ENCODE measurements at places on chromosomes 2 and 18.

- DNase-seq = peak; percentile 17
These were observed 18.7 kb upstream of the DUSP2 start for GRCh38 chr2:96163768-96164429.

GRCh38 chr2:61887717-61888266 lies 664 bp downstream of the CCT4 start:
- peak; percentile 39 for DNase-seq

- no peak for DNase-seq
These were observed 51.1 kb downstream of the COLEC12 start for GRCh38 chr18:449374-449773.

DNA sequence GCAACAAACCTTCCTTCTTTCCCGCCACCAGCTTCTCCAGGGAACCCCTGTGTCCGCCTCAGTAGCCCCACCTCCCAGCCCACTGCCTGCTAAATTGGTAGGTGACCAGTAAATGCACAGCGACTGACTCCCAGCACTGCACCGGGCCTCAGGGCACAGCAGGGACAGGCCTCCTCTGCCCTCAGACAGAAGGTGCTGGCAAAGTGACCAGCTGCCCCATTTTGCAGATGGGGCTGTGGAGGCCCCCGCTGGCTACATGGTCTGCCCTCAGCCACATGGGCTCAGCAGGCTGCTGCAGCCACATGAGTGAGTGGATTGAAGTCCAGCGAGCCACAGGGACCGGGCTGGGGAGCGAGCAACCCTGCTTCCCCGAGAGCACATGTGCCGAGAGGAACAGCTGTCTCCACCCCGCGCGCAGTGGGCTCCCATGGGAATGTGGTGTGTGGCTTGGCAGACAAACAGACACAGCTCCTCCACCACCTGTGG lies 7.8 kb upstream of the NPPC start:
- no peak for DNase-seq

DNA sequence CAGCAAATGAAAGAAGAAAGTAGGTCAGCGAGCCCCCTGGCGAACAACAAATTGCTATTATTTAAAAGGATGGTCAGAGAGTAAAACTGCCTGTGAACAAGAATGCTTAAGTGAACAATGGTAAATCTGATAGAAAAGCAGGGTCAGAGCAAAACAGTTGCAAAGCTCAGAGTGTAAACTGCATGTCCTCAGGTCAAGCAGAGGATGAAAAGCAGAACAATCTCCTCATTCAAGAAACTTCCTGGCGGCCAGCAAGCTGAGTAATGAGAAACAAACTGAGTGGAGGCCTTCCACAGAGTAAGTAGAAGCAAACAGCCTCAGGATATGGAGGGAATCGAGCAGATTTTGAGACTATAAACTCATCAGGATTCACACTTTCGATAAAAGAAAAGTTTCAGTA lies 117.9 kb downstream of the PPP1R1C start:
- DNase-seq = no peak

DNA sequence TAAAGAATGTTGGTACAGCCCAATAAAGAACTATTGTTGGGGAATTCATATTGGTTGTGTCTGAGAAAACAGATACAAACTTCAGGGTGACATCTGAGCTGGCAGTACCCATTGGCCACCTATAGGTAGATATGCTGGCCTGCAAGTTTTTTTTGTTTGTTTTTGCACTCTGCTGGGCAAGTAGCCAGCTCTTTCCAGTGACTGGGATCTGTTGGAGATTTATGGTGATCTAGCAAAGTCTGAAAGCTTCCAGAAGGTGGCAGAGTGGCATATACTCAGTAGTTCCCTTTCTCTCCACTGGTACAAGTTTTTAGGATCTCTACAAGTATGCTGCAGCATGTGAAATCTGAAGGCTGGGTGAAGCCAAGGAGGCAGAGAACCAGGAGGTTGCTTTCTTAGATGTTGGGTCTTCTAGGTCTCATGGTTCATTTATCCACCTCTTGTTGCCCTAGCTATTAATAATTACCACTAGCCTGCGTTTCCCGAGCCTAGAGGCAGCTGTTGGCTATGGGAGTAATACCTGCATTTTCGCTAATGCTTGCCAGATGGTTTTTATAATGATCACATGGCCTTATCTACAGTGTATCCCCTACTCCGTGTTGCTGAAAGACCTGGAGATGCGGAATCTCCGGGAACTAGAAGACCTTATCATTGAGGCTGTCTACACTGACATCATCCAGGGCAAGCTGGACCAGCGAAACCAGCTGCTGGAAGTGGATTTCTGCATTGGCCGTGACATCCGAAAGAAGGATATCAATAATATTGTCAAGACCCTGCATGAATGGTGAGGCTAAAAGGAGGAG lies 9.5 kb downstream of the COPS7B start:
- peak; percentile 67 for DNase-seq

- no peak for DNase-seq
These were observed 17.7 kb downstream of the CXCR1 start for GRCh38 chr2:218149098-218149497.

- DNase-seq = no peak
These were observed 78.5 kb downstream of the PPP1R1C start for GRCh38 chr2:182064019-182064778.

DNA sequence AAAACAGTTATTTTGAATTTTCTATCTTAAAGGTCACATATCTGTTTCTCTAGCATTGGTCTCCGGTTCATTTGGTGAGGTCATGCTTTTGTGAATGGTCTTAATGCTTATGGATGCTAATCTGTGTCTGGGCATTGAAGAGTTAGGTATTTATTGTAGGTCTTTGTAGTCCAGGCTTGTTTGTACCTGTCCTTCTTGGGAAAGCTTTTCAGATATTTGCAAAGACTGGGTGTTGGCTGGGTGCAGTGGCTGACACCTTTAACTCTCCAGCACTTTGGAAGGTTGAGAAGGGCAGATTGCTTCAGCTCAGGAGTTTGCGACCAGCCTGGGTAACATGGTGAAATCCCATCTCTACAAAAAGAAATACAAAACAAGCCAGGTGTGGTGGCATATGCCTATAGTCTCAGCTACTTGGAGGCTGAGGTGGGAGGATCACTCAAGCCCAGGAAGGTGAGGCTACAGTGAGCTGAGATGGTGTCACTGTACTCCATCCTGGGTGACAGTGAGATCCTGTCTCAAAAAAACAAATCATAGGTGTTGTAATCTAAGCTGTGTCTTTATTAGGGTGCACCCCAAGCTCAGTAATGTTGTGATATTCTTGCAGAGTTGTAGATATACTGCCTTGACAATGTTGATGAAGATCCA lies 82.3 kb downstream of the FAM117B start:
- DNase-seq = no peak

DNA sequence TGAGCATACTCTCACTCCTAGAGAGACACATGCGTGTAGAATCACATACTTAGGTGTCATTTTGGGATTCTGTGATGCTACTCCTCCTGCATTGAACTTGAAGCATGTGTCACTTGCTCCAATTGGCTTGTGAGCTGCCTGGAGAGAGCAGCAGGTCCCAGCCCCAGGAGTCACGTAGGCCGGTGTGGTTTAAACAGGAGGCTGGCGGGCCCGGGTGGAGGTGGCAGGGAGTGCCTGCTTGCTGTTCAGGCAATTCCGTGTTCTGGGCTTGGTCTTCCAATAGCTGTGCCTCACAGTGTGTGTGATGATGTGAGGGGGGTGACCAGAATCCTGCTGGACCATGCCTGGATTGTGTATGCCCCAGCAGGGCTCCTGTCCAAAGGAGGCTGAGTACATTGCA lies 51.0 kb downstream of the ZNF236 start:
- no peak for DNase-seq

DNA sequence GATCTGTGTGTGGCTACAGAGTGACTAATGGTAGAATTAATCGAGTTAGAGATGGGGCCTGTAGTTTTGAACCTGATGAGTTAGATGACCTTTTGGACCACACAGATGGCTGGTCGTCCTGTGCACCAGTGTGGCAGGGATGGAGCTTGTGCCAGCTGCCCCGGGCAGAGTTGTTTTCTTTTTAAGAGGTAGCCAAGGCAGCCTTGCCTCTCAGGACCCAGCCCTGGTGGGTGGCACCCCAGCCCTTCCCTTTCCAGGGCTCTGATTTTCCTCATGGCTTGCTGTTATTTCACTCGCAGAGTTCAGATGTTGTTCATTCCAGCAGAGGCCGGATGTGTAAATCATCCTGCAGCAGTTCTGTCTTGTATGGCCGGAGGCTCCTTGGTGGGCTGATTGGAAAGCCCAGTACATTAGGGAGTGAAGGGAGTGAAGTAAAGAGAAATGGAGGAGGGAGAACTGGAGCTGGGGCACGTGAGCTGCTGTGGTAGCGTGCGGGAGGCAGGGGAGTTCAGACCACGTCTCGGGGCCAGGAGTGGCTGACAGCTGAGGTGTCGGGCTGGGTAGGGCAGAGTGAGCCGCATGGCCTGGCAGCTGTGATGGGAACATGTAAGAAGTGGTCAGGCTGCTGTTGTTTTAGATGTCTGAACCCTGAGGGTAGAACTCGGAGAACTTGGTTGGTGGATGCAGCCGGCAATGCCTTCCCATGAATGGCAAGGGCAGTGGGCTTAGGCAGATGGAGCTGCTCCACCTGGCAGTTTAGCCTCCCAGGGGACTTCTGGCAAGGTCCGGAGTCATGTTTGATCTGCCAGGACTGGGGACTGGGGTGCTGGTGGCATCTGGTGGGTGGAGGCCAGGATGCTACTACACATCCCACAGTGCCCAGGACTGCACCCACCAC lies 28.8 kb downstream of the ASAP2 start:
- DNase-seq = peak; percentile 49

GRCh38 chr2:119266091-119266589 lies 42.5 kb downstream of the STEAP3 start:
- DNase-seq = no peak

DNA sequence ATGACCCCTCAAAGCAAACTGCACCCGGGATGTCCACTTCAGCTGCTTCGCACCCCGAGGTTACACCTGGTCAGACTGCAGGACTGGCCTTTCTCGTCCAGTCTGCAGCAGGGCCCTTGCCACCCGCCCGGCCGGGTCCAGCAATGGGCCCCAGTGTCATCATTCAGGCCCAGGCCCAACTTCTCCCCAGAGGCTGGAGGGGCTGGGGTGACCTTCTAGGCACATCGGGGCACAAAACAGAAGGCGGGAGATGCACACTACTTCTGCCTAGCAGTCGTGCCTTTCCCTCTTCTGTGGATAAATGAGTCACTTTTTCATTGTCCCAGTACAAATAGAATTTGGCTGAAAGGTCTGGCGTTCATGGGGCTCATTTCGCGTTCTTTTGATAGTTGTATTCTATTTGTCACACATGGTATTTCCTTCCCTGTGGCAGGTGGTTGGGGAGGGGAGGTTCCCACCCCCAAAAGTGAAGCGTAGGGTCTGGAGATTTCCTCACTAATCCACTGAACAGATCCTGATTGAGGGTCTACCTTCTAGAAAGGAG lies 56.9 kb upstream of the ID2 start:
- DNase-seq = no peak

DNA sequence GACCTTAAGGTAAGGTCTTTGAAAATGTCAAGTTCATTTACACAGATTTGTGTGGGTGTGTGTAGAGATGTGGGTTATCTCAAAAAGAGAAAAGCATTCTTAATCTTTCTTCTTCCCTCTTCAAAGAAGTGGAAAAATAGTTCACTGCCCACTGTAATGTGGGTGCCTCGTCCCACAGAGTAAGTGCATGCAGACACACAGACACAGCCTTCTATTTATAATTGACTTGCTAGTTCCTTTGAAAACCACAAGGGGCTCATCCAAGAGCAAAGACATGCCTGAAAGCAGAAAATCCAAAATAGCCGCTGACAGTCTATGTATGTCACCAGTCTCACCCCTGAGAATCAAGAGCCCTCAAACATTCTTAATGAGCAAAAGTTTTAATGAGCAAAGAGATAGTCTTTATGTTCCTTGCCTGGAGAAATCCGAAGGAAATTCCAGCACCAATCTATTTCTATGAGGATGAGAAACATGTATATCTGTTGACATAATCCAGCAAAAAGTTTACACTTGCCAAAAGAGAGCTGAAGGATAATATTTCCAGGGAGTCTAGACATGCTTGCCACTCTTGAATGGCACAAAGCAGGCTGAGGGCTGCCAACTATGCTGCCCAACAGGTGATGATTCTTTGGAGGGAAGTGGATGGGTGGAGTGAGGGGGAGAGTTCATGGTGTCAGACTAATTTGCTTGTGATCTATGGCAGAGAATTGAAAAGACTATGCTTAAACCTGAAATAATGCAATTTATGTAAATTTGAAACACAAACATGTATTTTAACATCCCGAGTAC lies 93.9 kb downstream of the ACVR1 start:
- peak; percentile 26 for DNase-seq

DNA sequence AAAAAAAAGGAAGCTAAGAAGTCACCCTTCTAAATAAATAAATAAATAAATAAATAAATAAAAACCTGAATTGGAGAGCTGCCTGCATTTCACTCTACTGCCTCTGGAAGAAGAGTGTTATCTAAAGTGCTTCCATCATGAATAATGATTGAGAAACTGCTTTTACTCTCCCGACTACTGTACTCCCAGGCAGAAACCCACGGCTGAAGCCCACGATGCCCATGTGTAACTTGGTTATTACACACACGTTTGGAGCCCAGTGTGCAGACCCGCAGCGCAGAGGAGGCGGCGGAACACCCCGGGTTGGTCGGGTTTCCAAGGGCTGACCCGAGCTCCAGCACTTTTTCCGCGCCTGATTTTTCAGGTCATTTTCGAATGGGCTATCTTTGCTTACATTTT lies 697 bp upstream of the SPATS2L start:
- DNase-seq = peak; percentile 53

DNA sequence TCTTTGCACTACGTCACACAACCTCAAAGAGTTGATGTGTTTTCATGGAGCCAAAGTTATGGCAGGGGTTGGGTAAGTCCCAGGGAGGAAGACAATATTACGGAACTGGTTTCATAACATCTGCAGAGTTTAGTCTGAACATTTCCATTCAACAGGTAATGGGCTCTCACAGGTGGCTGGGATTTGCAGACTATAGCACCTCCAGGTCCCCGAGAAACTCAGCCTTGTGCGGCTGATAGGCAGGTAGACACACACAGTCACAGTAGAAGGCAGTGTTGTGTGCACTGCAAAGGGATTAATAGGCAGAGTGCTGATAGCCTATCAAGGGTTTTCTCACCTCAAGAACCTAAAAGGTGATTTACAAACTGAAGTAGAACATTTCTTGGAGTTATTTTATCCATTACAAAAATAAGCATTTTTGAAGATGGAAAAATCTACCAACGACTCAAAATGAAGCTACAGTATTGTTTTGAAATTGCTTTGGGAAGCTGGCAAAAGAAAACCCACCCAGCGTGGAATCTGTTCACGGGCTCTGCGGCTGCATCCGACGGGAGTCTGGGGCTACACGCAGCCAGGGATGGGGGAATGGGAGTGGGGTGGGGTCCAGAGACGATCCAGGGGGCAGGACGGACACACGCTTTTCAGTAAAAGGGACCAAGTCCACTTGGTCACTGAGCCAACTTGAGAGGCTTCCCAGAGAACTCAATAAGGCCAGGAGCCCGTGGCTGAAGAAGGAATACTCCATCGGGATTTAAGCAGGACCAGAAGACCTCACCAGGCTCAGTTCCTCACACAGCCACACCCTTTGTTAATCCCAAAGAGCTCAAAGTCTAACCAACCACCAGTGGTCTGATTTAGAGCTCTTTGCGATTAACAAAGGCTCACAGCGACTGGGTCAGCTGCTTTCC lies 82.9 kb downstream of the CHRNA1 start:
- peak; percentile 40 for DNase-seq

DNA sequence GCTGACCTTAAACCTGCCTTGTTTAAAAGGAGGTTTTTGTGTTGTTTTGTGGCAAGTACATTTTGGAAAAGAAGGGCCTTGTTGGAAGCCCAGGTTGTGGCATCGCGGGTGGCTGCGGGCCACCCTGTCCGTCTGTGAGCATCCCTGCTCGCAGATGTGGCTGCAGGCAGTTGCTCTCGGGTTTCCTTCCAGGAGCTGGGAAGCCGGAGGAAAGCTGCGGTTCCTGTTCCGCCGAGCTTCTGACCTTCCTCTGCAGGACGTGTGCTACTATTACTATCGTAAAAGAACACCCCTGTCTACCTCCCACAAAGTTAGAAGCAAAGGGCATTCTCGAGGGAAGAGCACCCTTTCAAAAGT lies 766 bp downstream of the MFF start:
- peak; percentile 37 for DNase-seq
